ENCODE measurements at places on chromosomes 4 and X.

DNA sequence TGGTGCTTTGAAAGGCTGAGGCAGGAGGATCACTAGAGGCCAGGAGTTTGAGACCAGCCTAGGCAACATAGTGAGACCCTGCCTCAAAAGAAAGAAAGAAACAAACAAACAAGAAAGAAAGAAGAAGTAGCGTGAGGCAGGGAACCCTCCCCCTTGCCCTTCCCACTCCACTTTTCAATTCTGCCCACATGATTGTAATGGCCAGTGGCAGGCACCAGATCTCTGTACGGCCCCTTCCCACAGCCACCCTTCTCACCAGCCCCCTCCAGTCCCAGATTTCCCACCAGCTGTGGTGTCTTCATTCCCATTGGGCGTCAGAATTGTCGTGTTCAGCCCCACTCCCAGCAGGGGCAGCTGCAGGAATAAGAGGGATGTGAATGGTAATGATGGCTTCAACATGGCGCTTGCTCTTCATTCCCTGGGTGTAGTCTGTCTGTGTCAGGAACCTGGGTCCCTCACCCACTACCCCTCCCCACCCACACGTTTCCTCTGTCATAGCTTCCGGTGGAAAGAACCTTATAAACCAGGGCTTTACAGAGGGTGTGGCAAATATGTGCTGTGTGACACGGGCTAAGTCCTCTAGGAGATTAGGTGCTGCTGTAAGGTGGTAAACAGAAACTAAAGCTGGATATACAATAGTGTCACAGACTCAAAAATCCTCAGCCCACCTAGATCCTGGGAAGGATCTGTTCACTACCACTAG is at the start of gene IL2RG:
Gene IL2RG (minus strand): TSS at position 437 of the 703 bp plus-strand sequence. CDS start 38 bp downstream, at position 399.
- peak; percentile 72 for DNase-seq

DNA sequence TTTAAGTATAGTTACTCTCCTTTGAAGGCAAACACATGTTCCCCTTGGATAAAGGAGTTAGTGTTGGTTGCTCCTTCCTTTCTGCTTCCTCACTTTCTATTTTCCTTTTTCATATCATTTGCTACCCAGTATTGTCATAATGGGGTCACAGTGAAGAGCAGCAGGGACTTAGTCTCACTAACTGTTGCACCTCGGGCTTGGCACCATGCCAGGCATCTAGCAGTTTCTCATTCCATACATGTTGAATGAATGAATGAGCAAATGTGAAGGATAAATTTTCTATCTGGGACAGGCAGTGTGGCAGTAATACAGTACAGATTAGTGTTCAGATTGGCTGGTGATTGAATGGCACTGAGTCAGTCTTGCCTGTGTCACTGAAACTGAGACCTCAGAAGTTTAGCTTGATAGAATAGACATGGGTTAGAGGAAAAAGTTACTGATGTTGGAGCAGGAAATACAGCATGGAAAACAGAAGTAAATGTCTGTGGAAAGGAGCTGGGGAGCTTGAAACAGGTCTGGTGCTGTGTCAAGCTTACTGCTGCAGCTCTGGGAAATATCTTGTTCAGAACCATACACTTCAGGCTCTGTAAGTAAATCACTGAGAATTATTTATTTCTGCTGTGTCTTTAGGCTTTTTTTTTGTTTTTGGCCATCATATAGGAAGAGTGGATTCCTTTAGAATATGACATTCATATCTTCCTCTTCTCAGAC is 55.8 kb upstream of the PITX2 start:
- DNase-seq, result no peak

DNA sequence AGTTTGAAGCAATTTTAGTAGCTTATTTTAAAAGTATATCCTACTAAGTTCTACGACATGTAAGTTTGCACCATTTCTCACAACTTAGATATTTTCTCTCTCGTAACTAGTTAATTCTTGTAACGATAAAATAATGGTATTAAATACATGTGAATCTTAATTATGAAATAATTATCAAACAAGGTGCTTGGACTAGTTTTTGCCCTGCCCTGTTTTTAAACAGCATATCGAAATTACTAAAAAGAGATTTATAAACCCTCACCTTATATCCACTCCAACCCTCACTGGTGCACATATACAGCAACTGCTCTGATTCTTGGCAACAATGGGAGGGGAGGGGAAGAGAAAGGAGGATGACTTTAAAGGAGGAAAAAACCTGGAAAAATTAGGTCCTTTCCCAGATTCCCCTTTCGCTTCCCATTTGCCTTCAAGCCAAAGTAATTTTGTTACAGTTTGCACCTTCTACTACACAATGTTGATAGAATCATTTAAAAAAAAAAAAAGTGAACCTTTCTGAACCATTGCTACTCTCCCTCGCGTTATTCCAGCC is 820 bp upstream of the MAB21L2 start:
- no peak for DNase-seq

- DNase-seq, result no peak
Observed at GRCh38 chr4:61248705-61249104, 48.6 kb downstream of the ADGRL3 start.

DNA sequence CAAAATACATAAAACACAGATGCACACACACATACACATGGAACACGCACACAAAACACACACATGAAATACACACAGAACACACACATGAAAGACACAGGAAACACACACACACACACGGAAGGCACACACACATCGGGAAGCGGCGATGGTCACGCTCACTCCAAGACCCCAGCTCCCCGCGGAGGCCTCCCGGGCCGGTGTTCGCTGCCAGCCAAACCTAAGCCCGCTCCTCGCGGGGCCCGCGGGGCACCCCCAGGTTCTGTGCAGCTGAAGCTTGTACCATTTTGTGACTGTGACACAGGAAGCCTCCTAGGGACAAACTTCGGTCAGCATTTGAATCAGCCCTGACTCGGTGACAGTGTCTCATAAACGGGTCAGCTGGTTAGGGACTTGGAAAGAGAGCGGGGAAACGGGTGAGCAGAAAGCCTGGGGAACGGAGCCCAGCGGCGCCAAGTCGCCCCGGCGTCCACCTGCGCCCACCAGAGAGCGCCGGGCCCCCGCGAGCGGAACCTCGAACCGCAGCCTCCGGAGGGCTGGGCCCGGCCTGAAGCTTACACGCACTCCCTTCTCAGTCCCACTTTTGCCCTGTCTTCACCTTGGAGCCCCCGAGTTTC is 32.1 kb downstream of the F11 start:
- DNase-seq, result no peak

DNA sequence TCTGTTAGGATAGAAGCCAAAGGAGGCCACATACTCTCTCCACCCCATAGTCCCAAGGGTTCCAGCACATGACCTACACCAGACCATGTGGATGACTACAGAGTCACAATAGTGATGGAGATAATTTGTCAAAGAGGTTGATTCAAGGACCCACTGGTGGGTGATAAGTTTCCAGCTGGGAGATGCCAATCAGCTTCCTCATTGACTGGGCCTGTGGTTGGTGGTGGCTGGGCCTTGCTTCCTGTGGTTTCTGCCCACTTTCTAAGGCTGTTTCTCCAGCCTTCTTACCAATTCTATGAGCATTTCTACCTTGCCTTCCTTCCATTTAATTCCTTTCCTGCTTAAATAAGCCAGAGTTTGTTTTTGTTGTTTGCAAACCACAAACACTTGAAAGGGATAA is 95.5 kb upstream of the CPEB2 start:
- DNase-seq, result no peak

DNA sequence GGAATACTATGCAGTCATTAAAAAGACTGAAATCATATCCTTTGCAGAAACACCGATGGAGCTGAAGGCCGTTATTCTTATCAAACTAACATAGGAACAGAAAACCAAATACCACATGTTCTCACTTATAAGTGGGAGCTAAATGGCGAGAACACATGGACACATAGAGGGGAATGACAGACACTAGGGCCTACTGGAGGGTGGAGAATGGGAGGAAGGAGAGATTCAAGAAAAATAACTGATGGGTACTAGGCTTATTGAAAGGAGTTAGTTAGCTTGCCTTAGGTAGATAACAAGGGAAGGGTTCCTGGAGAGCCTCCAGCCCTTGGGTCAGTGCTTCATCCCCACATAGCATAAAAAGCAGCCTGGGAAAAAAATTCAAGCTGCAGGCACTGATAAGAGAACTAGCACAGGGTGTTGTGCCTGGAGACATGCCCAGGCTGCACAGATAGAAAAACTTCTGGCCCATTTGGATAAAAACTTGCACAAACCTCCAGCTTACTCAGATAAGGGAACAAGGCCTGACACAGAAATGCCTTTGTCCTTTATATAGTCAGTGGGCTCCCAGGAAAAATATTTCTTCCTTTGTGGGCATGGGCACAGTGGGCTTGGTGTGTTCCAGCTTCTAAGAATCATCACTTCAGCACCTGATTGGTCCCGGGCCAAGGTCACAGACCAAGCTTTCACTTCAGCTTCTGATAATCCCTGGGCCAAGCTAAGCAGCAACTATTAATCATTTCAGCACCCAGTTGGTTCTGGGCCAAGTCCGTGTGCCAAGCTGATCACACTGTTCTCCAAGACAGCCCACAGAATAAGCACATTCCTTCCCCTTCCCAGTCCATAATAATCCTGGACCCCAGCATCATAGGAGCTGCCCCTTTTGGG is 23.1 kb upstream of the PWWP3B start:
- DNase-seq, result no peak

DNA sequence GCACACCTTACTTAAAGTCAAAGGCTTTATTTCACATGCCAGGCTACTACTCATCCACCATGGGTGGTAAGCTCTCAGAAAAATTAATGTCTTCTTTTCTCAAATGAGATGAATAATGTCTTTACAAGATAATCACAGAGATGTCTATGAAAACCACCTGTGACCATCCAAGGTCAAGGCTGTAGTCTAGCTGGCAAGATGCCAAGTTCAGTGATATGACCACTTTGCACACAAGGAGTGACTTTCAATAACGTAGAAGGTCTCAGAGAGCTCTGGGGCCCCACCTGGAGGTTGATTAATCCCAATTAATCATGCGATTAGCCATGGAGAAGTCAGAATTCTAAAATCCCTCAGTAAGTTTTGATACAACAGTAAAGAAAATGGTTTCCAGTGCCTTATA is 20.5 kb downstream of the ANOS1 start:
- DNase-seq, result no peak

GRCh38 chr4:130146773-130147172 is 1050.8 kb downstream of the C4orf33 start:
- no peak for DNase-seq

DNA sequence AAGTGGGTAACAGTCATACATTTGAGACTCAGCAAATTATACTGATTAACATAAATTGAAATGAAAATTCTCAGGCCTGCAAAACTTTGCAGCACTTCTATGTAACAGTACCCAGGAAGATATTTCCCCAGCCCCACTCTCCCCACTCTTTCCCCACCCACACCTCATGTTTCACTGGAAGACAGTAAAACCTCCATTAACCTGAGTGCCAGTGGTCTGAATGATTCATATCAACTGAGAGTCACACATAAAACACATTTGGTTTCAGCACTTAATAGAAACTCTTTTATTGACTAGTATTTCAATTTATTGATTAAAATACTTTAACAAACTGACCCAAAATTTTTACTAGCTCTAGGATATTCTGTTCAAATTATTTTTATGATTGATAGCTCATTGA is 6.9 kb downstream of the CXCL6 start:
- DNase-seq, result no peak

- DNase-seq, result no peak
Observed at GRCh38 chr4:176484301-176484984, 164.7 kb downstream of the SPCS3 start.

DNA sequence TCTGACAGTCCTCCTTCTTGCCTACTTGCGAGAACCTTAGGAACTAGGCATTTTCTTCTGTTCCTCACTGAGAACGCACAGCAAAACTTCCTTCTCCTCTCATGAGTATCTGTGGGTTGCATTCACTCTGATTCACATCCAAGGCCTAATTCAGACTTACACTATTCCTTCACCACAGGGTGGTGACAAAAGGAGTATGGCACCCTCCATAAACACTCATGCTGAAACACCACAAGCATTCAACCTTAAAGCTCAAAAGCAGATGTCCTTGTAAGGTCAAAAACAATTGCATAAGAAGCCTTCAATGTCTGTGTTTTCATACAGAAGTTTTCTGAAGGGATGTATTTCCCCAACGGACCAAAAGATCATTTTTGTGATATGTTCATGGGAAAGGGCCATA is 147.3 kb downstream of the CORIN start:
- DNase-seq, result no peak

DNA sequence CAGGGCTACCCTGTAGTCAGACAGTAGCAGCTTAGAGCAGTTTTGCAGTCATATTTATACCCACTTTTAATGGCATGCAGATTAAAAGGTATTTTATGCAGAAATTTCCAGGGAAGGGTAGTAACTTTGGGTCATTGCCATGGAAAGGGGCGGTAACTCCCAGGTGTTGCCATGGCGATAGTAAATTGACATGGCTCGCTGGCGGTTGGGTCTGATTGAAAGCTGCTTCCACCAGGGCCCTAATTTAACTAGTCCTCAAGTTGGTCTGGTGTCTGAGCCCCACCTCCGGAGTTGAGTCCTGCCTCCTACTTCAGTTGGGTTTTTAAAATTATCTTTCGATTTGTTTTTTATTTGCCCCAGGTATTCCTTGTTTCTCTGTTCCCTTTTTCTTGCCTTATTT is 70.1 kb downstream of the NAA11 start:
- DNase-seq, result no peak

DNA sequence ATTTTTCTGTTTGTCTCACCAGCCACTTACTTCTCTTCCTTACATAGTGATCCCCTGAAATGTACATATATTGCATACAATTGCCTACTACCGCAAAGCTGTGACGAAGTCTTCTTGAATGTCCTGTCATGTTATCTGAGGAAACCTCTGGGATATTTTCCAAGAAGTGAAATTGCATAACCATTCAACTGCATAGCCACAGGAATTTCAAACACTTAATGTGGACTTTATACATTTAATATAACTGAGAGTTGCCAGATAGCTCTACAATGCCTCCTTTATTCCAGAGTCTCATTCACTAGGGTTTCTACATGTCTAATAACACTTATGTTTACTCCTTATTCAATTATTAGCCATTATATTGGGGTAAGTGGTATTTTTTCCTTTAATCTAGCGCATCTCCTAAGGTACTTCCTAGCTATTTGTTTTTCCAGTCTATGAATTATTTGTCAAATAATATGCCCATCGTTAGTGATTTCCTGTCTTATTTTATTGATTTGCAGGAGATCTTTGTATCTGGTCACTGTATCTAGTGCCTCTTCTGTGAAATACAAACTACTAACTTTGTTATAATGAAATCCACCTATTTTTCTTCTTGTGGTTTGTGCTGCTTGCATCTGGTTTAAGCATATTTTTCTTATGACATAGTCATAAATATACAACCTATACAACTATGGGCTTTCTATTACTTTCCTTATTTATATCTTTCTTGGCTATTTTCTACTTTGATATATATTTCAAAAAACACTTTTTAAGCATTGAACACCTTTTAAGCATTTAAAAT is 69.2 kb upstream of the GRID2 start:
- DNase-seq, result no peak

DNA sequence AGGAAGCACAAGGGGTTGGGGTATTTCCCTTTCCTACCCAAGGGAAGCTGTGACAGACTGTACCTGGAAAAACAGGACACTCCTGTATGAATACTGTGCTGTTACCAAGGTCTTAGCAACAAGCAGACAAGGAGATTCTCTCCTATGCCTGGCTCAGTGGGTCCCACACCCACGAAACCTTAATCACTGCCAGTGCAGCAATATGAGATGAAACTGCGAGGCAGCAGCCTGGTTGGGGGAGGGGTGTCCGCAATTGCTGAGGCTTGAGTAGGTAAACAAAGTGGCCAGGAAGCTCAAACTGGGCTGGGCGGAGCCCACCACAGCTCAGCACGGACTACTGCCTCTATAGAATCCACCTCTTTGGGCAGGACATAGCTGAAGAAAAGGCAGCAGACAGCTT is 197.7 kb downstream of the INPP4B start:
- no peak for DNase-seq
